ENCODE measurements at places on chromosomes 2 and 18.

DNA sequence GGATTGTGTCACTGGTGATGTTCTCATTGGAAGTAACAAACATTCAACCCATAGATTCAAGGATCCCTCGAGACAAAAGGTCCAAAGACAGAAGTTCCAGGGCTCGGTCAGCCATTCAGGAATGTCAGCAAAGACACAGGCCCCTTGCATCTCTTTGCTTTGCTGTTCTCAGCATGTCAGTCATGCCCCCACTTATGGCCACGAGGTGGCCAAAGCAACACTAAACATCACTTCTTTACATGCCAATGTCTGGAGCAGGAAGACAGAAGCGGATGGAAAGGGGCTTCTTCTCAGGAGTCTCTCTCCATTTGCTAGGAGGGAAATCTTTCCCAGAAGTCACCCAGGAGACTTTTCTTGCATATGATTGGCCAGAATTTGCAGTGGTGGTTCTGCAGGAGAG, 191.6 kb upstream of the SP5 start:
- DNase-seq: no peak

- peak; percentile 54 for DNase-seq
These were observed 15.1 kb downstream of the ACTG2 start for GRCh38 chr2:73907840-73908452.

- DNase-seq: no peak
These were observed 3.8 kb upstream of the GIGYF2 start for GRCh38 chr2:232693344-232693743.

GRCh38 chr2:10120877-10121574, 1.5 kb upstream of the RRM2 start:
- DNase-seq: no peak

GRCh38 chr2:28359222-28360057, 33.2 kb upstream of the FOSL2 start:
- DNase-seq: peak; percentile 33

DNA sequence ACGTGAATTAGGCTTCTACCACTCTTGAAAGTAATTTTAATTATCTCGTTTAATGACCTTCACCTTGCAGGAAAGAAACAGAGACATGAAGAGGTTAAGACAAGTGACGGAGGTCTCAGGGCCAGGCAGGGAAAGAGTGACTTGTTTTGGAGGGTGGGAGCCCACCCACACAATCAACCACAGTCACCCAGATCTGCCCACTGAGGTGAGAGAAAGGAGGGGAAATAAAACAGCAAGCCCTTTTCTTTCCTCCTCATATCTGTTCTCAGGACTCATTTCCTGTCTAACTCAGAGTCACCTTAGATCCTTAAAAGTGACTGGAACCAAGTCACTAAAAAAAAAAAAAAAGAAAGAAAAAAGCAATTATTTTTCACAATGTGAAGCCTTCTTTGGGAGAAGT, 26.8 kb downstream of the ATP8B1 start:
- no peak for DNase-seq

GRCh38 chr2:85949280-85949679, 60.5 kb upstream of the ST3GAL5 start:
- no peak for DNase-seq

DNA sequence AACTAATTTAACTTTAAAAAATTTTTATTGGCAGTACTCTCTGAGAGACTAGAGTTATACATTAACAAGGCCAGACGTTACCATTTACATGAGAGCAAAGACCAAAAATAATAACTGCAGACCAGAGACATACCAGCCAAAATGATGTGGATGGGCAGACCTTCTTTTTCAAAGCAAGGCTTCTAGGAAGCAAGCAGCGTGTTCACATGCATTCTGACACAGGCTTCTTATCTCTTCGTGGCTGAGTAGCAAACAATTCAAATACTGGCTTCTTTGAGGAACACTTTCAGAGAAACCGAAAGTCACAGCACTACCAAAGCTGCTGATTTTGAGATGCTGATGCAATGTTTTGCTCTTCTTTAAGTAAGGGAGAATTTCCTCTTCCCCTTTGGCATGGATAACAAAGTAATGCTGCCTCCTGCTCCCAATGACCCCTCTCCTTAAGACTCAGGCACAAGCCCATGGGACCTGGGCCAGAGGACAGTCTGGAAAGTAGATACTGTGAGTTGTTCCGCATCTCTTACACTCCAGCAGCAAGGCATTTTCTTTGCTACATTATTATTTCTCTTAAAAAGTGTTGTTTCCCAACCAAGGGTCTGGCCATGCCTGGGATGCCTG, 181.9 kb downstream of the MREG start:
- no peak for DNase-seq

DNA sequence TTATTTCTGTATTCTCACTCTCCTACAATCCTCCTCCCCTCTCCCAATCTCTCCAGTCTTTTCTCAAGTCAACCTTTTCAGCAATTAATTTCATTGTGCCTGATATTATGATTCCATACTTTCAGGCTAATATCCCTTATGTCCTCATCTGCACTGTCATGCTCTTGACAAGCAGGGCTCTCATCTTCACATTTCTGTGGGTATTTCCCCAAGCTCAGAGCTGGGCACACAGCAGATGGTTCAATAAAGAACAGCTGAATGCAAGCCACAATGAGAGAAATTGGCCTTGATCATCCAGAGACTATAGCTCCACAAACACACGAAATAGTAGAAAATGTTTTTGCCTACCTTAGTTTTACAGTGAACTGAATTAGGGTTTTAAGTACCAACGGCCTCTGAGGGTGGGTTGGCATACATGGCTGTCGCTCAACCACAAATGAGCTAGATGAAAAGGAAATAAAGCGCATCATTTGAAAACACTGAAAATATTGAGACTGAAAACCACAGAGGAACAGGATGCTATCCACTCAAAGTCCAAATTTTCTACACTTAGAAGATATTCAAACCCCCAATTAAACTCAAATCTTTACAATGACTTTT, 47.5 kb upstream of the STAT1 start:
- DNase-seq: no peak

DNA sequence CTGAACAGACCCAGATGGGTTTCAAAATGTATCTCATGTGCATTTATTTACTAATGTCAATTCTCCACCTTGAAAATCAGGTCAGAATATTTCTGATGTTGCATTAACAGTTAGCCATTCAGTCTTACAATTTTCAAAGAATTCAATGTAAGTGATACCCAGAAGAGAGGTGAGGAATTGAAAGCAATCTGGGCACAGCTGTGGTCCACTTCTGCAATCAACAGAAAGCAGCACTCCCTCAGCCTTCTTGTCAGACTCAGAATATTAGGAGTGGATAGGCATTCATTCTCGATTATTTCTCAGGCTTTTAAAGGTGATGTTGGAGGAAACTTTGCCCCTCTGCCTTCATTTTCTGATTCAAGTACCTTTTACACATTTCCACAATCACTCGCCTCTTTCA, 15.7 kb downstream of the CCL20 start:
- no peak for DNase-seq

DNA sequence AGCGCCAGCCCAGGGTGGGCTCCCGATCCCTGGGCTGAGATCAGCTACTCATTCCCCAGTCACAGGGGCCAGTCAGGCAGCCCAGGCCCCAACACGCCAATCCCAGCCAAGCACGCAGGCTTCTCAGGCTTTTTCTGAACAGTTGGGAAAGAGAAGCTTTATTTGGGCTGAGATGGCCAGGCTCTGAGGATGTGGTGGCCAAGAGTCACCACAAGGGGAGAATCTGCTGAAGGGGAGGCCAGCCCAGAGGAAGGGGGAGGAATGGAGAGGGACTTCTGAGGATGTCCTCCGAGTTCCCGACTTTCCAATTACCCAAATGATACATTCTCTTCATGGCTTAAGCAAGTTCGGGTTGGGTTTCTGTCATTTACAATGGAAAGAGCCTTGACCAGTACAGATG, 2.8 kb upstream of the DIPK1C start:
- no peak for DNase-seq

DNA sequence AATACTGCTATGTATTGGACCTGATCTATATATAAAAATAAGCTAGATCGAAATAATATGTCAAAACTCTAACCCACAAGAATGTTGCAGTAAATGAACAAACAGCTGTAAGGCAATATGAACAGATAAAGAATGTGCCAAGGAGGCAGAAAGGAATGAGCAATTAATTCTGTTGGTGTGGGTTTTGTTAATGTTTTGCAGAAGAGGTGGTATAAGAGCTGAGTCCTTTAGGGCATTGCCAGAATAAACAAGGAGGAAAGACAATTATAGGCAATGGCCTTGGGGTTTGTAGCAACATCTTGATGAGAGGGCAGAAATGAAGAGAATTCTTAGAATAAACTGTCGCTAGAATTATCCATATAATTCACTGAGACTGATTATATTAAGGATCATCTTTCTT, 240.9 kb upstream of the GULP1 start:
- no peak for DNase-seq

GRCh38 chr2:217890445-217890844, 112.3 kb downstream of the TNS1 start:
- no peak for DNase-seq

- DNase-seq: no peak
These were observed 920 bp downstream of the GULP1 start for GRCh38 chr2:188292348-188293239.

GRCh38 chr2:161915121-161915520, 158.9 kb downstream of the DPP4 start:
- no peak for DNase-seq

- DNase-seq: no peak
These were observed 426.5 kb downstream of the METTL4 start for GRCh38 chr18:2144811-2145210.

- DNase-seq: no peak
These were observed 334.4 kb upstream of the NRP2 start for GRCh38 chr2:205347899-205348298.

GRCh38 chr2:186544255-186544675, 45.6 kb upstream of the ITGAV start:
- DNase-seq: no peak
